ENCODE measurements at places on chromosomes 1 and 21.
A peak's percentile ranks its signal among the peaks of the same experiment; 100 is the strongest.

GRCh38 chr1:21634806-21635535 is 34.2 kb downstream of the RAP1GAP start:
- DNase-seq, result no peak

GRCh38 chr1:15214527-15214926 is 32.5 kb upstream of the FHAD1 start:
- no peak for DNase-seq

DNA sequence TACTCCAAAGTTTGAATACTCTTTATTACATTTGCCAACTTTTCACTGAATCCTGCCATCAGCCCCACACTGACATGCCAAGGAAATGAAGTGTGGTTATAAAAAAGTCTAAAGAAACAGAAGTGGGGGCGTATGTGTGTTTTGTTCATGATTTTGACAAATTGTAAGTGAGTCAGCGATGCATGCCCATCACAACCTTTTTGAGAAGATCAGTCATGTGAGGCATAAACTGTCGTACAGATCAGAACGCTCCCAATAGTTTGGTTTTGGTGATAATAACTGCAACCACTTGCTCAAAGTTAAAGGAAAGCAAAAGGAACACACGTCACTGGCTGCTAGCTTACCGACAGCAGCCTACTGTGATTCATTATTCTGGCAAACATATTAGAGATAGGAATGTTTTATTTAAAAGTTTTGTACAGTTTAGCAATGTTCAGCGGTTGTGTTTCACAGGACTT is 95.6 kb downstream of the RGS2 start:
- no peak for DNase-seq

- DNase-seq, result no peak
Measured at GRCh38 chr1:116716391-116716790, 37.8 kb upstream of the CD2 start.

DNA sequence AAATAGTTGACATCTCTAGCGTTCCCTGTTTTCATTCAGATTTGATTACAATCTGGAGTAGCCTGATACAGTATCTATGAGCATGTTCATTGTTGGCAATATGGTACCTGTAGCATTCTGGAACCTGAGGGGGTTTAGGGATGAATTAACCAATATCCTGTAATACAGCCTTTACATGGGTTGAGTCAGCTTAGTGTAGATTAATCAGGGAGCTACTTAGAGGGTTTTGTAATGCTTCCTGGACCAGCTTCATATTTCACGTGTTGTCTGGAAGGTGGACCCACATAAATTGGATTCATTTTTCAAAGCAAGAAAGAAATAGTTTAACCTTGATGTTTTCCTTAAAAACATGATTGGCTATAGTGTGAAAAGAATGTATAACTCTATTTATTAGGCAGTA is 3.6 kb downstream of the OTUD3 start:
- DNase-seq, result no peak

GRCh38 chr1:56933161-56933560 is 32.7 kb downstream of the C8B start:
- no peak for DNase-seq

GRCh38 chr1:51296383-51297357 is 33.7 kb downstream of the TTC39A start:
- DNase-seq, result peak; percentile 74

GRCh38 chr1:226474443-226475141 is 66.7 kb upstream of the PARP1 start:
- no peak for DNase-seq

DNA sequence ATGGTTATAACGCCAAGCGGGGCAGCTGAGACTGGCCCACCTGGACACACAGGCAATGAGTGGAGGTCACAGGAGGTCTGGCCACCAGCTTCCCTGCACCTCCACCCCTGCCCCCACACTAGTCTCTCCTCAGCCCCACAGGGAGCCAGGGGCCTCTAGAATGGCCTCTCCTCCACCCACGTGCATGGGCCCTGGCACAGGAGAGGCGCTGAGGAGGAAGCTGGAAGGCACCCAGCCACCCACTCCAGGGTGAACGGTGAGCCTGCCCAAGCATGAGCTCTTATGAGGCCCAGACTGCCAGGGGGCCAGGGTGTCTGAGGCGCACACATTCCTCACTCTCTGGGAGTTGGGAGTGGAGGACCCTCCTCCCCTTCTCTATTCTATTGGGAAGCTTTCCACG is 22.2 kb downstream of the LRP8 start:
- DNase-seq, result no peak

DNA sequence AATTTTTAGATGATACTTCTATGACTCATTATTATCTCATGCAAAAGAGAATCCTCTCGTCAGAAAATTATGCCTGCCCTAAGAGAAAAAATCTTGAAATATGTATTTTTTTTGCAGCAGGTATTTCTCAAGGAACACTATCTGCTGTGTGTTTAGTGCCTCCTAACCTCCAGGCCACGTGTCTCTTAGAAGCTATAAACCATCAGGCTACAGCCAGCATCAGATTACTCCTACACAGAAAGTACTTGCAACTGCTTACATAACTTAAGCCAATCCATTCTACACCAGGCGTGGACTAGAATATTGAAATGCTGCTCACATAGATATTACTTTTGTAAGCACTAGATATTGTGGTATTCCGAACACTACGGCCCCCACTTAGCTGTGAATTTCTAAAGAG is 933.4 kb downstream of the PLA2G4A start:
- DNase-seq, result no peak

GRCh38 chr1:207051191-207051943 is at the start of gene YOD1:
Gene YOD1 (minus strand): TSS chr1:207051208. CDS start chr1:207051030, 178 bp downstream.
- peak; percentile 56 for DNase-seq

DNA sequence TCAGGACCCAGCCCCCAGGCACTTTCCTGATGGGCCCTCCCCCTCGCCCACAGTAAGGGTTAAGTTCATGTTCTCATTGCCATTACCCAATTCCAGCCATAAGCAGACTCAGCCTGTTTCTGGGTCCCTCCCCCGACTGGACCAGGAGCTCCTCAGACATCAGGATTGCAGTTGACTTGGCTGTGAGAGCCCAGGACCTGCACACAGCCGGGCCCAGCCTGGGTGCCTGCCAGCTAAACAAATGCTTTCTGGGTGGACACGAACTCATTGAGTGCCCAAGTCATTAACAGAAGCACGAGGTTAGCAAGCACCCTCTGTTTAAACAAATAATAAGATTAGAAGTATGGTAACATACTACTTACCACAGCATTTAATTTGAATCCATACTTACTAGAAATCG is 147.9 kb upstream of the POU3F1 start:
- DNase-seq, result no peak

- DNase-seq, result no peak
Measured at GRCh38 chr1:11857164-11857851, 1.4 kb downstream of the NPPB start.

DNA sequence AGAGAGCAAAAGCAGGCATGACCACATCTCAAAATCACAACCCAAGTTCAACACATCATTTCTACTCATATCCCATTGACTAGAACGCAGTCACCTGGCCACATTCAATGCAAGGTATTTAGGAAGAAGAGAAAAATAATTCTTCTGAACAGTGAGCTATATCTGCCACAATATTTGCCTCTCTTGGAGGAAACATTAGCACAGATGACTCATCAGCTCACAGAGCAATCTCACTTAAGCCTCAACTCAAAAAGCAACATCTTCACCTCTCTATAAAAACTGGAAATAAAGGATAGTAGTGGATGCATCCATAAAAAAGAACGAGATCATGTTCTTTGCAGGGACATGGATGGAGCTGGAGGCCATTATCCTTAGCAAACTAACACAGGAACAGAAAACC is 143.9 kb upstream of the FMN2 start:
- DNase-seq, result no peak

- DNase-seq, result no peak
Measured at GRCh38 chr1:175646439-175647209, 96.8 kb downstream of the TNR start.

GRCh38 chr1:115847787-115848186 is 6.9 kb upstream of the NHLH2 start:
- DNase-seq, result no peak

Measured in SHP77 (cell line).